ENCODE measurements at places on chromosomes 16 and 17.
A peak's percentile ranks its signal among the peaks of the same experiment; 100 is the strongest.

GRCh38 chr17:38702916-38703741 lies 1.9 kb upstream of the MLLT6 start:
- DNase-seq, result peak; percentile 51

GRCh38 chr17:78343543-78344201 lies 16.2 kb downstream of the SOCS3 start:
- peak; percentile 62 for DNase-seq

DNA sequence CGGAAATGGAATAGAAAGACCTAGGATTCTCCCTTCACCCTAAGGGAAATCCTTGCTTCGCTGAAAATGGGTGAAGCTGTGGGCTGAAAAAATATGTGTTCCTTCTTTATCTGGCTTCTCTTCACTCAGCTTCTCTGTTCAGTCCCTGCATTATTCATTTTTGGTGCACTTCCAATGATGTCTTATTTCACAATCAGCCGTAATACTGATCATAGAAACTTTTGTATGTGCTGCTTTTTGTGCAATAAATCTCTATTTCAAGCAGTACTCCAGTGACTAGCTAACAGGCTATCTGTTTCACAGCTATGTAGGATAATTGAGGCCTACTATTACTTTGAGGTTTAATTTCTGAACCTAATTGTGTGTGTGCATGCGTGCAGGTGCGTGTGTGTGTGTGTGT lies 144.6 kb downstream of the FOXL1 start:
- no peak for DNase-seq

DNA sequence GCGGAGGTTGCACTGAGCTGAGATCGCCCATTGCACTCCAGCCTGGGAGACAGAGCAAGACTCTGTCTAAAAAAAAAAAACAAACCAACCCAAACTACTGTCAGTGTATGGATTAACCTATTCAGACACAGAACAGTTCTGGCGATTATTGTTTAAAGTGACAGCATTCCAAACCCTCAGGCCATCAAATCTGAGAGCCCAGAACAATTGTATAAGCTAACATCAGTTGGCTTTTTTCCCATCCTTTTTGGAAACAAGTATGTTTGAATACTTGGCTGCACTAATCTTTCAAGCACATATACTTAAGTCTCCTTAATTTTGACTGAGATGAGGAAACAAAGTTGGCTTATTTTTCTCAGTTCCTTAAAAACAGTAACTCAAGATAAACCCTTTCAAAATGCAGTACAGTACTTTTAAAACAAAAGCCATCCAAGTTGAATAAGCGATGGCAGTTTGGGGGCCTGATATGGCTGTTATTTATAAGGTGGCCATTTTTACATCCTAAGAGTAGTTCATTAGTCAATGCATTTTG lies 1.4 kb downstream of the ZSWIM7 start:
- no peak for DNase-seq

GRCh38 chr17:48122665-48123045 lies 15.1 kb downstream of the SNX11 start:
- no peak for DNase-seq

DNA sequence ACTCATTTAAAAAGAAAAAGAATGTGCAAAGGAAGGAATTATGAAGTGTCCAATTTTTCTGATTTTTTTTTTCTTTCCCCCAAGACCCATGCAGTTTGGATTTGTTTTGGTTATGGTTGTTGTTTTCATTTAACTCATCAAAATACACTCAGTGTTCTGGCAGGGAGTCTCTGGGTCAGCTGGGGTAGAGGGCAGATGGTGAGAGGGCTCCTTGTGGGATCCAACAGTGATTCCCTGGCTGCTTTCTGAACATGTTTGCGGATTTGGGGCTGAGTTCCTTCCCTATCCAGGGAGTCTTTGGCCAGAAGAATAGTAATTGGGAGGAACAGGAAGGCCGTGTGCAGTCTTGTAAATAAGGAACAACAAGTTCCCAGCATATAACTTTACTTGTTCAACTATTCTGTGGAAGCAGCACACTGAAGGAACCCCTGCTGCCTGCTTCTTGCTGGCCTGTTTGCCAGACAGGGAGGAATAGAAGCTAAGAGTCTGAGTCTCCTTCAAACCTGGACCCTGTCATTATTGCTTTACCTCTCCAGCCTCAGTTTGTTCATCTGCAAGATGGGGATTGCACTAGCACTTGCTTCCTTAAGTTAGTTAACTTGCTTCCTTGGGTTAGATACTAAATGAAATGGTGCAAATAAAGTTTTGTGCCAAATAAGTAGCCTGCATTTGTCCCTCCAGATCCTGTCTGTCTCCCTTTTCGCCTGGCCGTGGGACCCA lies 32.1 kb downstream of the C17orf67 start:
- no peak for DNase-seq

GRCh38 chr17:1058423-1059130 lies 61.6 kb downstream of the TIMM22 start:
- peak; percentile 41 for DNase-seq

GRCh38 chr17:63995626-63996025 lies 2.5 kb upstream of the PRR29 start:
- DNase-seq, result no peak

GRCh38 chr17:56113486-56113885 lies 39.8 kb upstream of the ANKFN1 start:
- DNase-seq, result no peak

DNA sequence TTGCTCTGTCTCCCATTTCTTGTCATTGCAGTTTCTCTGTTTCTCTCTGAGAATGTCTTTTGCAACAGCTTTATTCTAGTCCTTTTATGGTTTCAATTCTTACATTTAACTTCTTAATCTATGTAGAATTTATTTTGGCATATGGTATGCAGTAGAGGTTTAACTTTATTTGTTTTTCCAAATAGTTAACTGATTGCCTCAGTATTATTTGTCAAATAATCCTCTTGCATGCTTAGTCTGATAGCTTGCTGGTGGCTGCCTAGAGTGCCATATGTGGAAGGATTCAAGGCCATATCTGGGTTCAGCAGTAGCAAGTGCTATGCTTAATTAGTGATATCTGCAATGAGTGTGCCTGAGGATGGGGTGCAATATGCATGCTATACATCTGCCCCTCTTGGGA lies 6.9 kb downstream of the SNTB2 start:
- DNase-seq, result no peak

- DNase-seq, result no peak
Measured at GRCh38 chr16:2370721-2371120, 30.2 kb upstream of the ABCA3 start.

- no peak for DNase-seq
Measured at GRCh38 chr16:81830845-81831540, 51.9 kb downstream of the PLCG2 start.

- no peak for DNase-seq
Measured at GRCh38 chr17:35175638-35176415, 18.4 kb downstream of the SLC35G3 start.

GRCh38 chr17:1629504-1630310 lies 1.1 kb upstream of the SLC43A2 start:
- peak; percentile 63 for DNase-seq

GRCh38 chr16:65032387-65032786 lies 89.5 kb downstream of the CDH11 start:
- no peak for DNase-seq

- DNase-seq, result no peak
Measured at GRCh38 chr17:50972577-50972976, 106.4 kb upstream of the TOB1 start.

DNA sequence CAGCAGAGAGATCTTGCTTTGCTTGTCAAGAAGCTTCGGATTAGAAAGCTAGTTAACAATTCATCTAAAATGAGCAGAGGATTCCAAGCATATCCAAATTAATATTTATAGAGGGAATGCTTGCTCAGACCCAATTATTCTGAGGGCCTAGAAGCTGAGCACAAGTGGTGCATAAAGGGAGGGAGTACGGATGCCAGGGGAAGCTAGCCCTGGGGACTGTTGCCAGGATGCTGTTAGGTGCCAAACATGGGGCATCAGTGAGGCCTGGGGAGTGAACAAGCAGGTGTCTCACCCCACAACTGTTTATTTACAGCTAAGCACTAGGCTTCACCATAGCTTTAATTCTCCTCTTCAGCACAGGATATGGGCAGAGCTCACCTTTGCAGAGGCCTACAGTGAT lies 684.1 kb upstream of the C16orf82 start:
- no peak for DNase-seq

DNA sequence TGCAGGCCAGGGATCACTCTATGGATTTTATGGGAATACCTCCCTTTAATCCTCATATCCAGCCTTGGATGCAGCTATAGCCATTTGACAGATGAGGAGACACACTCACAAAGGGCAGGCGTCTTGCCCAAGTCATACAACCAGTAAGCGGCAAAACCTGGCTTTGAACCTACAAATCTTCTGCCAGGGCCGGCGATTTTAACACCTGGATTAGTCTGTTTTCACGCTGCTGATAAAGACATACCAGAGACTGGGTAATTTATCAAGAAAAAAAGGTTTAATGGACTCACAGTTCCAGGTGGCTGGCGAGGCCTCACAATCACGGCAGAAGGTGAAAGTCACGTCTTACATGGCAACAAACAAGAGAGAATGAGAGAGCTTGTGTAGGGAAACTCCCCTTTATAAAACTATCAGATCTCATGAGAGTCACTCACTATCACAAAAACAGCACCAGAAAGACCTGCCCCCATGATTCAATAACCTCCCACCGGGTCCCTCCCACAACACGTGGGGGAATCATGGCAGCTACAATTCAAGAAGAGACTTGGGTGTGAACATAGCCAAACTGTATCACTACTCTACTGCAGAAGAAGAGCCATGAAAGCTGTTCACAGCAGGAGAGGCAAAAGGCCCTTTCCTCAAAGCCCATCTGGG lies 67.5 kb downstream of the XYLT1 start:
- DNase-seq, result no peak

GRCh38 chr16:85384833-85385462 lies 228.2 kb upstream of the GSE1 start:
- no peak for DNase-seq

DNA sequence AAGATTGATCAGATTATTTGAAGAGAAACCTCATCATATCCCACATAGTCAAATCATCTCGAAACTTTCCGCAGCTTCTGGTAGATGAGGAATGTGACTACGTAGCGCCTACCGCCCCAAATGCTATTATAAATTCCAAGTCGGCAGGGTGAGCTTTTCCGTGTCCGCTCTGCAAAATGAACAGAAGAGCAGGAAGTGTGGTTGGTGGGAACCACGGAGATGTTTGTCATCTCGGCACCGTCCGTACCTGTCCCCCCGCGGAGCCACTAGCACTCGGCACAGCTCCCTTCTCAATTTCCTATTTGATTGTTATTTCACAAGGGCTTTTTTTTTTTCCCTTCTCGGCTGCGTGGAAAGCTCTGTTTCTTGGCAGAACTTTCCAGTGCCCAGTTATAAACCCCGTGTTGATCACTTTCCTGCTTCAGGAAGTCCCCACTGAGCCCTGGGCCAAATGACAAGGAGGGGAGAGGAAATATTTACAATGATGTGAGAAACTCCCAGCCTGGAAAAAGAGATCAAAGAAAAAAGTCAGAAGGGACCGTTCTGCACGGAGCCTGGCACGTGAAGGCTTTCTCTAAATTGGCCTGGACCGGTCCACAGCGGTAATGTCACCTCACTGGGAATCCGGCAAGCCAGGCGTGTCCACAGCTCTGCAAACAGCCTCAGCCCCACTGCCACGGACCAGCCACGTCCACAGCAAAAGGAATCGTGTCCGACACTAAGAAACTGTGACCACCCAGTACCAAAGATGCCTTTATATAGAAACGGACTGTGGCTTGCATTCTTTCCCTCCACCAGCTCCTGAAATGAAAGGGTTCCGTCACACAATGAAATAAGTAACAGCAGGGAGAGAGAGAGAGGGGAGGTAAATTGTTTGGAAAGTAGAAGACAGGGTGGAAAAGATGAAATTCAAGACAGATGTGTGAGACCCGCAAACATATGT lies 65.0 kb downstream of the MRM3 start:
- no peak for DNase-seq

DNA sequence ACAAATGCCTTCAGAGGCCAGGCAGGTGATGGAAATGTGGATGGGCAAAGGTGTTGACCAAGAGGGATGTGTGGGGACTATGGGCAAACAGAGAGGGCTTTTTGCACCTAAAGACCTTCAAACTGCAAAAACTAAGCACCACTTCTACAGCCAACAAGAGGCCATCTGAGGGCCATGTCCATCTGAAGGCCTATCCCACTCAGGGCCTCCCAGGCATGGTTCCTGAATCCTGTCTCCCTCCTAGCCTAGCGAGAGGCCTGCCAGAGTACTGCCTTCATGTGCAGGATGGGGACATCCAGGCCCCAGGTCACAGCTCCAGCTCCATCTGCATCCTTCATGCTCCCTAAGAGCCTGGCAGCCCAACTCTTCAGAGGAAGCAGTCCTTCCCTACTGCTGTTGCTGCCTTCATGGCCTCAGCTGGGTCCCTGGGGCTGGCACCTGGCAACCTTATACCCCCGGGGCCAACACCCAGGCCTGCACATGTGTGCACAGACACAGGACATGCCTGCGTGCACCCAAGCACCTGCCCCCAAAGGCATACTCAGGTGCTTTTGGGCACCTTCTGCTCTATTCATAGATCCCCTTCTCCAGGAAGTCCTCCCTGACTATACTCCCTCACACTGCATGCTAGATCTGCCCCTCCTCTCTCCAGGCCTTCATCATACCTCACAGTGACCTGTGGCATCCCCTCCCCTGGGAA lies 95.2 kb downstream of the C16orf78 start:
- DNase-seq, result no peak

DNA sequence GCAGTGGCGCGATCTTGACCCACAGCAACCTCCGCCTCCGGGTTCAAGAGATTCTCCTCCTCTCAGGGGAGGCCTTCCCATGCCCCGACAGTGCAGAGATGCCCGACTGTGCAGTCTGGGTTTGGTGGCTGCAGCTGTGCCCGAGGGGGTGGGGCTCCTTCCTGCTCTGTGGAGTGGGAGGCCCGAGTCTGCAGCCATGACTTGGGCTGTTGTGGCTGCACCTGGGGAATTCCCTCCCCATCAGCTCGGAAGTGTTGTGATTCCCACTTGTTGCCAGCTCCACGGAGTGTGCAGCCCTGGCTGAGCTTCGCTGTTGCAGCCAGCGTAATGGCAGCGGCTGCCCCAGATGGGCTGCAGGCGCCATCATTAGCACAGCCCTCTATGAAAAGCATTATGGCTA lies 66.4 kb upstream of the SMIM36 start:
- peak; percentile 23 for DNase-seq

DNA sequence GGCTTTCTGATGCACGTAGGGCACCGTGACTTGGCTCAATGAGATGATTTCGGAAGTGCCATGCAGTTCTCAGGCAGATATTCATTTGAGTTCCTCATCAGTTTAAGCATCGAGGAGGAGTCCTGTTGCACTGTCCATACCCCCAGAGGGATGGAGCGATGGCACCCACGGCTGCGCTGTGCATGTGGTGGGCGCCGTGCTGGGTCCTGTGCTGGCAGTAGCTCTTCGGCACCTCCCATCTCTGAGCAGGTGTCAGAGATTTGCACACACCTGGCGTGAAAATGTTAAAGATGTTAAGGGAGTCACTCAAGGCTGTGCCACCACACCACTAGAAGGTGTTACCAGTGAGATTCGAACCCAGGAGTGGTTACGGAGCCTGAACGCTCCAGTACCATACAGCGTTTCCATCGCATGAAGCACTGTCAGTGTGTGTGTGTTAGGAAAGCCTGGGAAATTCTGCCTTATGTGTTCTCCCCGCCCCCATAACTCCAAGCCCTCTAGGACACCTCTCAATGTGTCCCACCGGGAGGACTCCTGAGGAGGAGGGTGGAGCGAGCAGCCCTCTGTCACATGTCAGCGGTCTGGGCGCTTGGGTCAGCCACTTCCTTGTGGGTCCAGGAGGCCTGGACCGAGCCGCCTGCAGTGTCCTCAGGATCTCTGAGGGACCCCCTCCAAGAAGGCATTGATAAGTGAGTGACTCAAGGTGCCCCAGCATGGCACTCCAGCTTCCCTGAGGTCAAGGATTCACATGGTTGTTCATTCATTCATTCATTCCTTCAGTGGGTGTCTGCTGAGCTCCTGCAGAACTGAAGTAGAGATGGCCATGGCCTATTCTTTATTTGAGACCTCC lies 3.8 kb downstream of the MRC2 start:
- no peak for DNase-seq
